CD4-positive, alpha-beta T cell treated with Interleukin-15 for 4 hours (primary cell): ENCODE measurements at places on chromosomes 16 and 17.
A peak's percentile ranks its signal among the peaks of the same experiment; 100 is the strongest.

- no peak for DNase-seq
These were observed 242.3 kb upstream of the TBX2 start for GRCh38 chr17:61157246-61157886.

GRCh38 chr17:61401389-61402072, 1.9 kb downstream of the TBX2 start:
- no peak for DNase-seq

DNA sequence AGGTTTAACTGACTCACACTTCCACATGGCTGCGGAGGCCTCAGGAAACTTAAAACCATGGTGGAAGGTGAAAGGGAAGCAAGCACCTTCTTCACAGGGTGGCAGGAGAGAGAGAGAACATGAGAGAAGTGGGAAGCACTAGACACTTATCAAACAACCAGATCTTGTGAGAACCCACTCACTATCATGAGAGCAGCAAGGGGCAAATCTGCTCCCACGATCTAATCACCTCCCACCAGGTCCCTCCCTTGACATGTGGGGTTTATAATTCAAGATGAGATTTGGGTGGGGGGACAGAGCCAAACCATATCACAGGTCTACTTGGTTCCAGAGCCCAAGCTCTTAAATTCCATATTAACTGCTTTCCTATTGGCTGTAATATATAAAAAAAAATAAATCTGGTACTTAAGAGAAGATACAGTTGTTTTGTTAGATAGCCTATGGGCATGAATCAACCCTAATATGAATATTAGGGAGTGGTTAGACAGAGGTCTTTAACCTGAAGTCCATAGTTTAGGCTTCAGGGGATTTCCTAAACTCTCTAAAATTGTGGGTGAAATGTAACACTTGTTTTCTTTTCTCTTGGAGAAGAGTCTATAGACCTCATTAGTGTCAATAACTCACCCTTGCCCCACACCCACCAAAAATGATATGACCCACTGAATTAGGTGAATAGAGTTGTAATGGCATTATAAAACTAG, 56.7 kb downstream of the SKAP1 start:
- no peak for DNase-seq

DNA sequence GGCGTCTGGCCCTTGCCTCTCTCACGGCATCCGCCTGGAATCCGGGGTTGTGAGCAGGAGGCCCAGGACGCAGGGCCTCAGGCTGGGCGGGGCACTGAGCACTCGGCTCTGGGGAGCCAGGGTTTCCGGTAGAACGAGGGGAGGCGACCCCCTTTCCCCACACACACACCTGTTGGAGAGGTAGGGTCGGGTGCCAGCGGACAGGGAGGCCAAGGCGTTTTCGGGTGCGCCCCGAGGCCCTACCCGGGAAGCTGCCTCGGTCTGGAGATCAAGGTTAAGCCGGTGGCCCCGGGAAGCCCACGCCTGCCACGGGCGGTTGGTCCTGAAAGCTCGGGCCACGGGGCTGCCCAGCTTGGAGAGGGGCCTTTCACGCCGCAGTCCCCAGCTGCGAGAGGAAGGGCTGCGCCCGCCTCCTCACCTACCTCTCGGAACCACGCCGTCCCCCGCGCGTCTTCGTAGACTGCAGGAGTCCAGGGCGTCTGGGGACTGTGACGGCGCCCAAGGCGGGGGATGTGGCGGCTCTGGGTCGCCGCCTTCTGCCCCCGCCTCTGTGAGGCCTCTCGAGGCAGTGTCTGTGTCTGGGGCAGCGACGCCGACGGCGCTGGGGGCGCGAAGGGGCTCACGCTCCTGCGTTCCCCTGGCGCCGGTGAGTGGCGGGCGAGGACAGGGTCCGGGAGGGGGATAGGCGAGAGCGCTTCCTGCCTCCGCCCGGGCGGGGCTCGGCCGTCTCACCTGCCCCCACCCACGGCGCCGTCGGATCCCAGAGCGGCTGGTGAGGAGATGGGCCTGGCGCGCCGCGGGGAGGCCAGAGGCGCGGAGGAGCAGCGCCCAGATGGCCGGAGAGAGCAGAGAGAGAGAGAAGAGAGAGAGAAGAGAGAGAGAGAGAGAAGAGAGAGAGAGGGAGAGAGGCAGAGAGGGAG, 20.3 kb upstream of the HOXB9 start:
- peak; percentile 39 for DNase-seq

DNA sequence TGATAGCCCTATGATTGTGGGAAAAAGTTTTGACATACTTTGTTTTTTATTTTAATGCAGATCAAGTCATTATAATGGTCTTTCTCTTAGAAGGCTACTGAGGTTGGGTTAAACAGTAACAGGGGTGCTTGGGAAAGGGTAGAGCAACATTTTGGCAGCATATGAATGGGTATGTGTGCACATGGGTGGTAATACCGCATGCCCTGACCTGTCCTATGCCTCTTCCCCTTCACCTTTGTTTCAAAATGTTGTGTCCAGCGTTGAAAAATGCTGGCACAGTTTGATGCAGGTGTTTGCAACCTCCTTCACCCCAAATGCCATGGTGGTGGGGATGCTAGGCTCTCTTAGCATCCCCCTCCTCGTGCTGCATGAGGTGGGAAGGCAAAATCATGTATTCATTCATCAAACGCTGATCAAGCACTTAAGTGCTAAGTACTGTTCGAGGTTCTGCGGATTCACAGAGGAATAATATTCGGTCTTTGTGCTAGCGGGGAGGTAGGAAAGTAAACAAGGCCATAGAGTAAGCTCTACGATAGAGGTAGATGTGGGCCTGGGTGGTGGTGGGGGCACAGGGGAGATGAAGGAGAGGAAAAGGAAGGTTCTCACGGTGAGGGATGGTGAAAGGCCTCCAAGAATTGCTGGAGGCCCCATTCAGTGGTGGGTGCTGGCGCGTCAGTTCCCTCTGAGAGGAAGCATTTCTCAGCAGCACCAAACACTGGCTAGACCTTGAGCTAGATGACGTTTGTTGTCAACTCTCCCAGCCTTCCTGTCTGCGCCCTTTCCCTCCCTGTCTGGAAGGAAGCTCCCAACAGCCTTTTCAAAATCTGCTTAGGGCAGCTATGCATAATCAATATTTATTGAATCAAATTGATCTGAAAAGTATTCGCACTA, 13.3 kb upstream of the MARCHF10 start:
- no peak for DNase-seq

DNA sequence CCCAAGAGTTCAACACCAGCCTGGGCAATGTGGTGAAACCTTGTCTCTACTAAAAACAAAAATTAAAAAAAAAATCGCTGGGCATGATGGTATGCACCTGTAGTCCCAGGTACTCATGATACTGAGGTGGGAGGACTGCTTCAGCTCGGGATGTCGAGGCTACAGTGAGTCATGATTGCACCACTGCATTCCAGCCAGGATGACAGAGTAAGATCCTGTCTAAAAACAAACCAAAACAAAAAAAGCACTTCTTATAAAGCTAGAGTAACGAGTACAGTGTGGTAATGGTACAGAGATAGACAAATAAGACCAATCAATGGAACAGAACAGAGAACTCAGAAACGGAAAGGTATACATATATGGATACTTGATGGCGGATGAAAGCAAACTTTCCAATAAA, 4.4 kb downstream of the NSMCE1 start:
- no peak for DNase-seq

DNA sequence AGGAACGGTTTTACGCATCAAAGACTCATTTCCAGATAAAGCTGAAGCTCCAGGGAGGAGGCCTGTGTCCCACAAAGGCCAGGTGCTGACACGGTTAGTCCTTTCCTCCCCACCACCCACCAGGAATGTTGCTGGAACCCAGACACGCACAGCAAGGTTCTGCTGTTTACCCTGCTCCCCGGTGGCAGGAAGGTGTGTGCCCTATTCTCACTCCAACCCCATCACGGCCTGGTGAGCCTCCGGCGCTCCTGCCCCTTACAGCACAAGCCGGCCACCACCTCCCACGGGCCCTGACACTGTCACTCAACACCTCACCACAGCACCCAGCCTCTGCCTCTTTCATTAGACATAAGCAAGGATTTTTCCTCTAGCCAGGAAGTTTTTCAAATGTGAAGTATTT, 47.8 kb downstream of the ANKRD11 start:
- no peak for DNase-seq

DNA sequence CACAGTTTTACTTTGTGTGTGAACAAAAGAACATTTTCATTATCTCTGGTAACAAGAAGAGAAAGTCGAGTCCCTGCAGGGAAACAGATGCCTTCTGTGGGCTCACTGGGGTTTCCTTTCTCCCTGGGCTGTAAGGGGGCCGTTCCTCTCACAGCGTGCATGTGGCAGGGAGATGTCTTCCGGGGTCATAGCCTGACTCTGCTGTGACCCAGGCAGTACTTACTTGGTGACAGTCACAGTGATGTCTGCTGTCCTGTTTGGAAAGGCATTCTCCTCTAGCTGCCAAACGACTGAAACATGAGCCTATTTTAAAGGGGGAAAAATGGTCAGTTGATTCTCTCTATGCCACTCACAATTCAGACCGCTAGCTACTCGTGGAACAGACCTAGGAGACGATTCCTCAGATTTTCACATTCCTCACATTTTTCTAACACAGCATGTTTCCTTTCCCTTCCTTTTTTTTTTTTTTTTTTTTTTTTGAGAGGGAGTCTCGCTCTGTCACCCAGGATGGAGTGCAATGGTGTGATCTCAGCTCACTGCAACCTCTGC, 7.3 kb downstream of the HASPIN start:
- no peak for DNase-seq

GRCh38 chr16:72829846-72830775, 217.8 kb downstream of the ZFHX3 start:
- no peak for DNase-seq

DNA sequence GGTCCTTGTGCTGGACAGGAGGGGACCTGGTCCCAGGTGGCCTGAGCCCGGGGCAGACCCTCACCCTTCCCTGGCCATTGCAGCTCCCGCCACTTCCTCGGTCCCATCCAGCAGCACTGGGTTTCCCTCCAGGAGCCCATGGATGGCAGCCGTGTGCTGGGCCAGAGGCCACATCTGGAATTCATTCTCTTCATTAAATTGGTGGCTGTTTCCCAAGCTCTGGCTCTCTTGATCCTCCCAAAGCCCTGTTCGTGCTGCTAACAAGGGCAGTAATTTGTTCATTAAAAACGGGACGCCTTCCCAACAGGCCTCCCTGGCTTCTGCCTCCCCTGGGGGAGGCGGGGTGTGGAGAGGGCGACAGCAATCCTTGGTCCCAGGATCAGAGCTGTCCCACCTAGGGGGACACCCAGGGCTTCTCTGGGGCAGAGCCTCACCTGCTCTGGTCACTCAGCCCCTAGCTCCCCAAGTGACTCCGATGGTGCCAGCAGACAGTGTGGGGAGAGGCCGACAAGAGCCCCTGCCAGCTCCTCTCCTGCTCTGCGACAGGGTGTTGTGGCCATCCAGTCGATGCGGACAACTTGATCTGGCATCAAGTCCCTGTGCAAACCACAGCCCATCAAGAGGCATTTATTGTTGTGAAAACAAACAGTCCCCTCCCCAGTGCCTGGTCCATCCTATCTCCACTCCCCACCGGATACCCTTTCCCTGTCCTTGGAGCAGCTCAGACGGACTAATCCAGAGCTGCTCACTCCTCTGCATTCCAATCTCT, 44.0 kb downstream of the SDK2 start:
- DNase-seq: no peak

- DNase-seq: no peak
These were observed 38.5 kb downstream of the PIGL start for GRCh38 chr17:16255481-16255921.

- DNase-seq: no peak
These were observed 26.9 kb downstream of the POLR2A start for GRCh38 chr17:7511108-7511507.

- DNase-seq: peak; percentile 63
These were observed 29.5 kb downstream of the KAT7 start for GRCh38 chr17:49817993-49818392.

- DNase-seq: no peak
These were observed 260.1 kb downstream of the IRX3 start for GRCh38 chr16:54026456-54026855.

DNA sequence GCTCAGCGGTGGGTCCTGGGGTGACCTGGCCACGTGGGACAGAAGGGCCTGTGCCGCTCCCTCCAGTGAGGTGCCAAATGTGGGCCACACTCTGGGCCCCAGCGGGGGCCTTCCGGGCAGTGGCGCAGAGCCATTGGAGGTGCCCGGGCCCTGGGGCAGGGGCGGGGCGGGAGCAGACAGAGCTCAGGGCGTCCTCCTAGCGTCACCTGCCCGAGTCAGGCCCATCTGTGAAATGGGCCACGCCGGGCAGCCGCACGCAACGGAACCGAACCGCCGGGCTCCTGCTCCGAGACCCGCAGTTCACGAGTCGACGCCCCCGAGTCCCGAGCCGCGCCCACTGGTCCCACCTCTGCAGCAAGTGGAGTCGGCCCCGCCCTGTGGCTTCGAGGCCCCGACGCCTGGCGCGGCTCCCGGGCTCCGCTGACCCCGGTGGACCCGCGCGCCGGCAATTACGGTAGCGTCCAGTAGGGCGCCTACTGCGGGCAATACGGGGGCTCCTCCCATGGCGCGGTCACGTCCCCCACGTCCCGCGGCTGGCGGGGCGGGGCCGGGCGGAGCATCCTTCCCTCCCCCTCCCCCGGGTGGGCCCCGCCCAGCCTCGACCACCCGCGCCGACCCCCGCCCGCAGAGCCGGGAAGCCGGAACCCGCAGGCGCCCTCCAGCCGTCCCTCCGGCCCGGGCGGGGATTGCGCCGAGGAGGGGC, 1.9 kb downstream of the SLC16A3 start:
- DNase-seq: peak; percentile 48

GRCh38 chr17:54662978-54663876, 237.4 kb upstream of the TOM1L1 start:
- no peak for DNase-seq
